ENCODE measurements at places on chromosomes 16 and 17. TPM values are rescaled to one million over a fixed set of nuclear protein-coding genes. Genes with fewer than 3 reads are reported as not detected.

DNA sequence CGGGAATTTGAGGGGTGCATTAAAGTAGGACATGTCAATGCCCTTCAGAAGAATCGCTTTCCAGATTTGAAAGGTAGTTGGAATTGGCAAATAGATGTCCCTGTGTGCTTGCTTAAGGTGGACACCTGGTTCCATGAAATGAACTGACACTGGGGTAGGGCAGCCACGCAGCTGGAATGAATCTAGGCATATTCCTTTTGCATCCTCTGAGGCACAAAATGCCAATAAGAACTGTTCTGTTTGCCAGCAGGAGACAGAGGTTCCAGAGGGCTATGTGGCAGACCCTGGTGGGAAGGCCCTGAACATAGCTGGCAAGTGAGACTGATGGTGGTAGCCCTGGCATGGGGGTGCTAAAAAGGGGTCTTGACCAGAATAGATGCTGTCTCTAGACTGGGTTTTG is 61.5 kb downstream of the SLC6A2 start:
- H3K27ac ChIP-seq: no peak overlapping the region
- H3K27me3 ChIP-seq: no peaks in the 10 kb centered on the region
- no peaks in the 10 kb centered on the region for H3K4me1 ChIP-seq

DNA sequence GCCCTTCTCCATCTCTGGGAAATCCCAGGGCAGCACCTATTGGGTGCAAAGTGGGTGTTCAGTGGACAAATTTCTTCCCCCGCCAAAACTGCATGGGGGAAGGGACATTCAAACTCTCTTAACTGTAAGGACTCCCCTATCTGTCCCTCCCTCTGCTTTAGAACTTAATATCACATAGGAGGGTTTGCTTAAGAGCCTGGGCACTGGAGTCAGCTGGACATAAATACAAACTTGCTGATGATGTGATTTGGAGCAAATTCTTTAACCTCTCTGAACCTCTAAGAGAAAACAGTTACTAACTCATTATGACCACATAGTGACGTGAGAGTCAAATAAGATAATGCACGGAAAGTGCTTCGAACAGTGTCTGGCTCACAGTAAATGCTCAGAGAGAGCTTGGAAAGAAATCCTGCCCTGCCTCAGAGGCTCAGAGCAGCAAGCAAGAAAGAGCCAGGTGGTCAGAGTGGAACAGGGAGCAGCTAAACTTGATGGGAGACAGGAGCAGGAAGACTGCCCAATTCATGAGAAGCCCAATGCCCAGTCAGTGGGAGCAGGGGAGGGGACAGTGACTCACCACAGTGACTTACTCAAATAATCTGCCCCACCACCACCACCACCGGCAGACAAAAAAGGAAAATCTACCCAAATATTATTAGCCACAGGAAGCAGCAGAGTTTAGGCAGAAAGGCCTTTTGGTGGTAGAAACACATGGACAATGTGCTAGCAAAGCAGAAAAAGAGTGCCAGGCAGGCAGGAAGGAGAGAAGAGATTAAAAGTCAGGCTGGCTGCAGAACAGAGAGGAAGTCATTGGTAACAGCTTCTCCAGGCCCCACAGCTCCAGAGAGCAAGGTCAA is 23.9 kb upstream of the CCL1 start:
- no peaks in the 10 kb centered on the region for H3K36me3 ChIP-seq
- peaks cover 6% of the 10 kb centered on the region for H3K4me1 ChIP-seq
- no peak overlapping the region for H3K27ac ChIP-seq
- H3K27me3 ChIP-seq: no peaks in the 10 kb centered on the region

DNA sequence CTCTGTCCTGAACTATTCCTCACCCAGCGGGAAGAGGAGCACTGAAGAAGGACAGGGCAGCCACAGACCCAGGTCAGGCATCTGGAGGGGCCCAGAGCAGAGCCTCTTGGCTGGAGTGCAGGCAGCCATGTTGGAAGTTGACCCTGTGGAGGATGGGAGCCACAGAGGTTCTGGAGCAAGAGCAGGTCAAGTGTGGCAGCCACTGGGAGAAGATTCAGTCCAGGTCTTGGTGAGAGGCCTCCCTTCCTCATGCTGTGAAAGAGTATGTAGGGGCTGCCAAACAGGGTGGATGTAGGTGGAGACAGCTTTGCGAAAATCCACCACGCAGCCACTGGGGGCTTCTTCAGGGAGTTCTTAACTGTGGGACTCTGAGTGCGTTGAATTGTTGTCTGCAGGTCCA is 590 bp upstream of the CD79B start:
- peak overlapping the region; percentile 100 for H3K4me3 ChIP-seq
- H3K27ac ChIP-seq: peak overlapping the region; percentile 85
- peaks cover 63% of the 10 kb centered on the region for H3K4me1 ChIP-seq

Gene CX3CL1
- not detected for total RNA-seq

- H3K27ac ChIP-seq: no peak overlapping the region
- DNase-seq: peak; percentile 46
- no peaks in the 10 kb centered on the region for H3K27me3 ChIP-seq
- peaks cover 18% of the 10 kb centered on the region for H3K4me1 ChIP-seq
- H3K4me3 ChIP-seq: no peak overlapping the region
Observed at GRCh38 chr17:81865733-81866439, 5.3 kb downstream of the ARHGDIA start.

All from B cell (primary cell).